Neural crest cell (in vitro differentiated cells): ENCODE measurements at places on chromosomes 16 and 17. TPM values are rescaled to one million over a fixed set of nuclear protein-coding genes. Genes with fewer than 3 reads are reported as not detected.

Gene CD300A
- not detected in 2 replicates for total RNA-seq

Gene NAE1
- total RNA-seq: 156 TPM in 2 replicates

Gene KRTAP4-3
- not detected in 2 replicates for total RNA-seq

Gene SLC16A6
- 0.23 and 0.66 TPM in 2 replicates for total RNA-seq

Gene CHST5
- 1.3 and 1.5 TPM in 2 replicates for total RNA-seq

Gene ITGA2B
- 7.3 and 8.1 TPM in 2 replicates for total RNA-seq

DNA sequence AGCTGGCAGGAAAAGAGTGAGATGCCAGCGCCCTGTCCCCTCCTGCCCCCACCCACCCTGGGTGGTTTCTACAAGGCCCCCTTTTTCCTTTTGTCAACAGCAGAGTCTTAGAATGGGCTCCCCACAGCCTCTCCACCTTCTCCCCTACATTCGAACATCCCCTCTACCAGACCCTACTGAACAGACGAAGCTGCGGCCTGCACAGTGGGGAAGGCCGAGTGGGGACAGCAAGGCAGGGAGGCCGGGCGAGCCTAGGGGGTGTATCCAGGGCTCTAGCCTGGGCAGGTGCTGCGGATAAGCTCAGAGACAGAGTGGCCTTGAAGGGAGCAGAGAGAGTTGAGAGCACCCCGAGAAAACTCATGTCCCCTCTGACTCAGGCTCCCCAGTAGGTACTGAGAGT, 7.4 kb downstream of the ZACN start:
- peaks cover 10% of the 10 kb centered on the region for H3K27me3 ChIP-seq
- peaks cover 3% of the 10 kb centered on the region for H3K4me1 ChIP-seq
- H3K4me3 ChIP-seq: no peak overlapping the region
- no peak for DNase-seq

DNA sequence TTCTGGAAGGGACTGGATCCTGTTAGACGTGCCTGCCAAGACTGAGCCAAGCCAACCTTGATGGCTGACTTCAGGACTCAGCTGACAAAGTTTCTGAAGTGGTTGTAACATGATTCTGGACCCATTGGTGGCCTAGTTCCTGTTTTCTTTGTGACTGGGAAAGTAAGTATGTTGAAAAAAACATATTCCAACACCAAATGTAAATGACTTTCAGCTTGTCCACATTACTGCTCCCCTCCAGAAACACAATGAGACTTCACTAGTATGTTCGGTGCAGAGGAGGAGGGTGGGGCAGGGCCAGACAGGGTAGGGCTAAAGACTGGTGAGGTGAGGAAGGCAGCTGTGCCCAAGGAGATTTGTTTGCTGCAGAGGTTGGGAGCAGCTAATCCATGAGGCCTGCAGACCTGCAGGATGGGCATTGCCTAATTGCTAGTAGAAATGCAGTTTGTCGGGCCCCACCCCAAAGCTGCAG, 26.4 kb downstream of the NMT1 start:
- no peaks in the 10 kb centered on the region for H3K27me3 ChIP-seq
- H3K4me3 ChIP-seq: no peak overlapping the region
- DNase-seq: no peak
- peaks cover 10% of the 10 kb centered on the region for H3K36me3 ChIP-seq
- no peak overlapping the region for H3K27ac ChIP-seq

DNA sequence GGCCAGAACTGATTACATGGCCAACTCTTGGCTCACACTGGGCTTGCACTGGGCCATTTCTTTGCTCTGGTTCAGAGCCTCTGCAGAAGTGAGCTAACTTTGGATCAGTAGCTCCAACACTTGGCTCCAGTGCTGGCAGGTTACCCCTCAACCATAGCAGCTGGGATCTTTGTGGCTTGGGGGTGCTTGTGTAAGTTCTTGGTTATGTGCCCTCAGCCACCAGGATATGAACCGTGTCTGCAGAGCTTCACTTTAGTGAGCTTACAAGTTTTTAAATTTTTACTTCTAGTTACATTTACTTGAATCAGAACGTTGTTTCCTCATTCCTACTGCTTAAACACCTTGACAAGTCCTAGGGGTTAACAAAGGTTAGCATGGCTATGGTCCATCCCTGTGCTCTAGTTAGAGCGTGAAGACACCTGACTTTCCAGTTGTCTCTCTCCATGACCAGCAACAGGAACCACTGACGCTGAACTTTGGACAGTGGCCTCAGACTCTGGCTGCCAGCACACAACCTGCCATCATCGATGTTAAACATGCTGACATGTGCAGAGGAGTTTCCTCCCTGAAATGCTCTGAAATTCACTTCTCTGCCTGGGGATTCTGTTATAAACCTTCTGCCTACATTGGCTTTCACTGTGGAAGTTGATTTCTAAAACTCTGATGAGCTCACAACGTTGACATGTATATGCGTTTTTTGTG, 4.1 kb downstream of the PDF start:
- peak overlapping the region; percentile 72 for H3K4me3 ChIP-seq
- H3K36me3 ChIP-seq: peaks cover 15% of the 10 kb centered on the region
- no peaks in the 10 kb centered on the region for H3K27me3 ChIP-seq
- H3K4me1 ChIP-seq: peaks cover 27% of the 10 kb centered on the region
- no peak for DNase-seq

DNA sequence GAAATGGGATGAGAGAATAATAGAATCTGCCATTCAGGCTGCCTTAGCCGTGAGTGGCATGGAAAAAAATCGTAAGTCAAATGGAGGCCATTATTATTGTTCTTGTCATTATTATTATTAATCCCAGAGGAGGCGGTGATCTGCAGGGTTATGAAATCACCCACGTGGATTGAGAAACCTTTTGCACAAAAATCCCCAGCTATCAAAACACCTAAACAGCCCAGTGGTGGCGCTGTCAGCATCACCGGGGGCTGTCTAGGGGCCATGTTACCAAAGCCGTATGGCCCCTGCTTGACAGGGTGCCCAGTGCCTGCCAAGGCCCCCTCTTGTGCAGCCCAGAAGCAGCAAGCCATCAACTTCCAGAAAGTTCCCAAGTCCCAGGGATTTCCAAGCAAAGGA, 25.2 kb downstream of the CNGB1 start:
- DNase-seq: no peak
- H3K4me1 ChIP-seq: no peaks in the 10 kb centered on the region

- H3K27ac ChIP-seq: no peak overlapping the region
- H3K27me3 ChIP-seq: no peaks in the 10 kb centered on the region
- no peak for DNase-seq
- H3K36me3 ChIP-seq: peaks cover 3% of the 10 kb centered on the region
- no peak overlapping the region for H3K4me3 ChIP-seq
- no peaks in the 10 kb centered on the region for H3K4me1 ChIP-seq
Measured at GRCh38 chr16:25148568-25149215, 37.1 kb downstream of the LCMT1 start.

- no peak for DNase-seq
- H3K27me3 ChIP-seq: peaks cover 6% of the 10 kb centered on the region
- no peak overlapping the region for H3K27ac ChIP-seq
- no peak overlapping the region for H3K4me3 ChIP-seq
Measured at GRCh38 chr16:54326266-54326662, 39.7 kb upstream of the IRX3 start.

DNA sequence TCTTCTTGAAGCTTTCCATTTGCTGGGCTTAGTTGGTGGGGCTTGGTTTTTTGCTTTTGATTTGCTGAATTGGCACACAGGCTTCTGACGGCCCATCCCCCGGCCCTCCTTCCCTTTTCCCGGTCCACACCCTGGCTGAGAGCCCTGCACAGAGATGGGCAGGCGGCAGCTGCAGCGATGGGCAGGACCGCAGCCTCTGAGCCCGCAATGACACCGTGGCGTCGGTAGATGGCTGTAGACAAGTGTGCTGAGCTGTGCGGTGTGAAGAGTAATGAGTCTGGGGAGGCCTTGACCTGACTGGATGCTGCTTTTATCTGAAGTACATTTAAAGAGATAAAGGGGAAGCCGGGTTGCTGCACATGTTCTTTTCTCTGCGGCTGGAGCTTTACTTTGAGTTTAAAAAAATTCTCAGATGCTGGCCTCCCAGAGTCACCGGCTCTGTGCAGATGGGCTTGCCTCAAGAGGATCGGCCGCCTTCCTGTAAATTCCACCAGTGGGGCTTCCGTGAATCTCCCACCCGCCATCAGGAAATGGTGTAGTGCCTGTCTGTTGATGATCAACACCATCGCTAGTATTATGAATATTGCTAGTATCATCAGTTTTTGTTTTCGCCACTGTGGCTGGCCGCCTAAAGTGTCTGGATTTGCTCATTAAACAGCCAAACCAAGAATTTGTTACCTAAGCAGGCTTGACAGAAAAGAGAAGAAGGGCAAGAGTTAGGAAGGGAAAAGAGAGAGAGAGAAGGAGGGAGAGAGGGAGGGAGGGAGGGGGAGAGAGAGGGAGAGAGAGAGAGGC, 245.6 kb upstream of the RBFOX1 start:
- peak; percentile 64 for DNase-seq
- H3K36me3 ChIP-seq: no peaks in the 10 kb centered on the region
- no peak overlapping the region for H3K27ac ChIP-seq
- peak overlapping the region; percentile 12 for H3K4me3 ChIP-seq
- H3K4me1 ChIP-seq: peaks cover 51% of the 10 kb centered on the region

- H3K36me3 ChIP-seq: peaks cover 6% of the 10 kb centered on the region
- H3K4me3 ChIP-seq: peak overlapping the region; percentile 51
- no peak for DNase-seq
- H3K4me1 ChIP-seq: peaks cover 8% of the 10 kb centered on the region
Measured at GRCh38 chr16:1775006-1775845, 2.3 kb upstream of the MRPS34 start.

DNA sequence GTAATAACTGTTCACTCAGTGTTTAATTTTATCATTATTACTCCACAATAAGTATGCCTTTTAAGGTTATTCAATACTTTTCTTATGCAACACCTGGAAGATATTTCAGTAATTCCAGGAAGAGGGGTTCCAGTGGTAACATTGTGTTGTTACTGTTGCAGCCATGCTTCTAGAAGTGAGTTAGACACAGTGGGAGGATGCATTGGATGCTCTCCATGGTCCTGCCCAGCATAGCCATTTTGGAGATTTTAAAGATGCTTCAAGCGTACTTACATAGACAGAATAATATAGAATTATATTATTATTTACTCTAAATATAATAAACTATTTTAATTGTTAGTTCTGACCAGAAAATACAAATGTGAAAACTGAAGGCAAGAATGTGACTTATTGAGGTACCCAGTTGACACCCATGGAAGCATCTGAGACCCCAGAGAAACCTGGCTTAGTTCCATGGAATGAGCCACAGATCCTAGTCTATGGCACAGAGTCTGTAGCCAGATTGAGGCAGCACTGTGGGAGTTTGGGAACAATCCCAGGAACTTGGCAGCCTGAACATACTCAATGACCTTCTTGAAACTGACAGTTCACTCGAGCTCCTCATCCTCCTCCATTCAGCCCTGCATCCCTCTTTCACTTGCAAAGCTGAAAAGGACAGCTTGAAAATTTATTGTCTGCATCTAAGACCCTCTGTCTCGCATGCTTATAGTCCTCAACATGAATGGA, 190.1 kb upstream of the HS3ST4 start:
- no peak overlapping the region for H3K27ac ChIP-seq
- H3K27me3 ChIP-seq: peaks cover 10% of the 10 kb centered on the region
- H3K4me3 ChIP-seq: no peak overlapping the region
- no peak for DNase-seq
- no peaks in the 10 kb centered on the region for H3K4me1 ChIP-seq
- H3K36me3 ChIP-seq: no peaks in the 10 kb centered on the region

- no peak overlapping the region for H3K27ac ChIP-seq
- H3K4me3 ChIP-seq: no peak overlapping the region
- no peaks in the 10 kb centered on the region for H3K27me3 ChIP-seq
- DNase-seq: no peak
- peaks cover 18% of the 10 kb centered on the region for H3K36me3 ChIP-seq
Measured at GRCh38 chr16:54843424-54843750, 87.3 kb upstream of the IRX5 start.

- H3K36me3 ChIP-seq: no peaks in the 10 kb centered on the region
- H3K4me1 ChIP-seq: no peaks in the 10 kb centered on the region
- H3K27me3 ChIP-seq: peaks cover 99% of the 10 kb centered on the region
Measured at GRCh38 chr17:48644159-48644558, 18.0 kb upstream of the HOXB9 start.

DNA sequence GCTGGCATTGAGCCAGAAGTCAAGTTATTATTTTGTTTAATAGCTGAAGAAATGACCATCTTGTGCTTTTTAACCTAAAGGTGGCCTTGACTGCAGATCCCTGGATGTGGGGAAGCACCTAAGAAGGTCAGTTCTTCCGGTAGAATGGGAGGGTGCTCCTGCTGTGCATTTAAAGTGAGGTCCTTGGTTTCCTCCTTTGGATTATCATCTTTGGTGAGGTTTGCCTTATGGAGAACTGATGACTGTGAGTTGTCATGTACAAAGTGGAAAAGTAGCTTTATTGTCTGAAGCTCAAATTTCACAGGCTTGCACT, 66.5 kb downstream of the PCTP start:
- no peak overlapping the region for H3K4me3 ChIP-seq
- H3K4me1 ChIP-seq: no peaks in the 10 kb centered on the region
- DNase-seq: no peak

DNA sequence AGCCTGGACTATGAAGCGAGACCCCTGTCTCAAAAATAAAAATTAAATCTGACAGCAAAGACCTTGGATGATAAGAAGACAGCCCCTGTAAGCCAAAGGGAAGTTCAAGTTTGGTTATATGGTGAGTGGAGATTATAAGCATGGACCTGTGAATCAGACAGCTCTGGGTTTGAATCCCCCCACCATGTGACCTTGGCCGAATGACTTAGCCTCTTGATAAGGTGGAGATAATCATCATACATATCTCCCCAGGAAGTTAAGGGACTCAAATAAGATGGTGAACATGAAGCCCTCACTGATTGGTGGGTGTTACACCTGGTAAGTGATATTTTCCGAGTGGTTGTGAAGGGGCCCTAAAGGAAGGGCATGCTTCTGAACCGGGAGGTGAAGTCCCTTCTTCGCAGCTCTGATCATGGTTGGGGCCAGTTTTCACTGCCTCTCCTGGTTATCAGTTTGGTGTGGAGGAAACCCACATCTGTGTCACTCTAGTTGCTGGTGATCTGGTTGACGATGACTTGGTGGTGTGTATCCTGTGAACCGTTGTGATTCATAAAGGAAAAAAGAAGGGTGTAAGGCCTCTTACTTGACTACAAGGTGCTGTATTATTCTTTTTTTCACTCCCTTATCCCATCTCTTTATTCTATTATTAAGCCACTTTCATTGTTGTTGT, 61.7 kb upstream of the CLEC18A start:
- H3K4me3 ChIP-seq: no peak overlapping the region
- H3K27ac ChIP-seq: peak overlapping the region; percentile 99
- H3K4me1 ChIP-seq: peaks cover 57% of the 10 kb centered on the region
- H3K27me3 ChIP-seq: no peaks in the 10 kb centered on the region
- no peak for DNase-seq

DNA sequence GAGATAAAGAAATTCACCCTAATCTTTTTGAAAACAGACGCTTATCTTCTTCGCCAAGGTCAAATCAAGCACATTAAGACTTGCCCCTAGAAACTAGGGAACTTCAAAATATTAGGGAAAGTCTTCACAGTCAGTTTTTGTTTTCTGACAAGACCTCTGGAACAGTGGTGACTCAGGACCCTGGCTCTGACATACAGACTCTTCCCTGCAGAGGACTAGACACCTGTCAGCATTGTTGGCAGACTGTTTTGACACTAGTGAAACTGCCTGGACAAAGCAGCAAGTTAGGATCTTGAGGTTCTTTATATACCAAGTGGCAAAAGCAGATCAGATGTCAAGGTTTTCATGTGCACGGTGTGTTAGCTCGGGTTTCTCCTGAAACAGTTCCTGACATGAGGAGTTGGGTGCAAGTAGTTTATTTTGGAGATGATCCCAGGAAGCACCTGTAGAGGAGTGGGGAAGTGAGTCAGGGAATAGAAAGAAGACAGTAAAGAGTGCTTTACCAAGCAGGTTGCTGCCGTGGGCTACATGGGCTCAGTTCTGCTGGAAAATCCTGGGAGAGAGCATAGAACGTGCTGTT, 182.0 kb upstream of the IRX5 start:
- H3K4me3 ChIP-seq: no peak overlapping the region
- H3K4me1 ChIP-seq: no peaks in the 10 kb centered on the region
- H3K27ac ChIP-seq: no peak overlapping the region
- peaks cover 18% of the 10 kb centered on the region for H3K27me3 ChIP-seq
- DNase-seq: no peak
